ENCODE measurements at places on chromosomes 6 and 20.

GRCh38 chr6:90338409-90338808 lies 41.8 kb upstream of the BACH2 start:
- DNase-seq, result no peak

- DNase-seq, result no peak
These were observed 77.5 kb upstream of the CD83 start for GRCh38 chr6:14040042-14040441.

DNA sequence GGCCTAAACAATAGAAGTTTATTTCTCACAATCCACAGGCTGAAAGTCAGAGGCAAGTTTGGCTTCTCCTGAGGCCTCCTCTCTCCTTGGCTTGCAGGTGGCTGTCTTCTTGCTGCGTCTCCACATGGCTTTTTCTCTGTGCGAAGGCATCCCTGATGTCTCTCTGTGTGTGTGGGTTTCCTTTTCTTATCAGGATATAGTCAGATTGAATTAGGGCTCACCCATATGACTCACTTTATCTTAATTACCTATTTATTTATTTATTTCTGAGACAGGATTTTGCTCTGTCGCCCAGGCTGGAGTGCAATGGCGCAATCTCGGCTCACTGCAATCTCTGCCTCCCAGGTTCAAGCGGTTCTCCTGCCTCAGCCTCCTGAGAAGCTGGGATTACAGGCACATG lies 30.7 kb downstream of the LINC00237 start:
- DNase-seq, result no peak

GRCh38 chr20:11124849-11125505 lies 451.2 kb upstream of the JAG1 start:
- DNase-seq, result no peak

DNA sequence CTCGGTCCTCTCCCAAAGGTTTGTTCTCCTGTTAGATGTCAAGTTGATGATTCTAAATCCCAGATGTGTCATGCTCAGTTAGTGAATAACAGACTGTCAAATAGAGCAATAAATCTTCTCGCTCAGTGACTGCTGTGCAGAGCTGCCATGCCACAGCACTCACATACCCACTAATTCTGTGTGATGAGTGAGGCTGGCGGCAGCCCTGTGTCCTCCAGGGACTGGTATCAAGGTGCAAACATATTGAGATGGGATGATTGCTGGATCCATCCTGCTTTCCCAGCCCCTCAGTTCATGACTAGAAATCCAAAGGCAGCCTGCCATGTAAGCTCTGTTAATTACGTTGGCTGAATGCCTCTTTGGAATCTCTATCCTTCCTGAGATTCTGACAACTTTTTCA lies 103.9 kb downstream of the OLIG3 start:
- DNase-seq, result no peak

GRCh38 chr6:49551078-49551865 lies 804 bp downstream of the C6orf141 start:
- DNase-seq, result no peak

DNA sequence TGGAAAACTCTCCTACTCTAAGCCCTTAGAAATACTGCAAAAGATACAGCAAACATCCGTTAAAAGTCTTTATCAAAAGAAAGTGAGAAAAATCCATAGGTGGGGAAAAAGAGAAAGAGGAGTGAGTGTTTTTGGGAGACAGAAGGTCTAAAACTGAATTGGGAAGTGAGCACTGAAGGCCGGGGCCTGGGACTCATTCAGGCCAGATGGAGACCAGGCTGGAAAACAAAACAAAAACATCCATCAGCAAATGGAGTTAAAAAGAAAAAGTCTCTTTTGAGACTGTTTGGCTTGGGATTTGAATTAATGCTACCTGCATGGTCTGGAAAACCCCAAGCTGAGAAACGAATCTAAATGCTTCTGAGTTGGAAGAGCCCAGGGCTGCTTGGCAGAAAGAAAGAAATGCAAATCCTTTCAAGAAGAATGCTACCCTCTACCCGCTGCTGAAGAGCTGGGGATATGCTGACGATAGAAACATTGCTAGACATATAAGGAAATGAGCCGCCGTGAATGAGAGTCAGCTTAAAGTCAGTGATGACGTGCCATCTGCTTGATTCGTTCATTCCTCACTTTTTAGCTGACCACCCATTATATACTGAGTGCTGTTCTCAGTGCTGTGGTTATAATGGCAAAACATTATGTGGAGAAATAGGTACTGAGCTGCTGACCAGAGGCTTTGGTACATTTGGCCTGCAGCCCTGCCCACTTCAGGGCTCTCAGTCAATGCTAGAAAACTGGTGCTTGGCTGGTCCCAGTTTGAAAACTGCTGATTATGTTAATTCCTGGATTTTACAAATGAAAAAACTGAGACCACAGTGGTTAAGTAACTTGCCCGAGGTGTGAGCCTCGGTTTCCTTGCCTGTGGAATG lies 28.0 kb upstream of the TULP4 start:
- DNase-seq, result no peak

DNA sequence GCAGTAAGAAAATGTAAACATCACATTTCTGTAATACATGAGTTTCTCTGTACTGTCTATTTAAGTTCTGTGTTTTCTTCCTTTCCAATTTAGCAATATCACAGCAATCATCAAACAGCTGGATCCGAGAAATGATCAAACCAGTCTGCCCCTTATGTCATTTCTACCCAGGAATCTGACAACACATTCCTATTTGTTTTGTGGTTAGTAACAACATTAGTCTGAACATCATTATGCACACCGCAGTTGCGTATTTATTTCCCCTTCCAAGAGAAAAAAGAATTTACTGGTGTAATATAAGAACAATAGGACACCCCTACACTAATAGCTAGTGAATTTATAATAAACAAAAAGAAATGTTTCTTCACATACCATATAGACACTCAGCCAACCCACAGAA lies 179.5 kb downstream of the BTBD9 start:
- no peak for DNase-seq

GRCh38 chr6:3361312-3362037 lies 95.4 kb downstream of the SLC22A23 start:
- no peak for DNase-seq

DNA sequence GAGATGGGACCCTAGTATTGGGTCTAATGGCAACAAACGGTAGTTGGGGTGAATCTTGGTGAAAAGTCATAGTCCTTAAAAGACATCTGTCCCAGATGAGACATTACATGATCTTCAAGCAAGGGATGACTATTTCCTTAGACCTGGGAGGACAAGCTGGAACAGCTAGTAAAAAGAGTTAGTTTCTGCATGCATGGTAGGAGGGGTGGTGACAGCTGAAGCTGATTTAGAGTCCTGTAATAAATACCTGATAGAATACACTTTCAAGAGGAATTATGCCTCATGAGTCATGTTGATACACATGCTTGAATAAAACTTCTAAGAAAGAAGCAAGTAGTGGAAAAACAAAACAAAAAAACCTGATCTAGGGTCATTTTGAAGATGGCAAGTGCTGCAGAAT lies 247.4 kb downstream of the CD109 start:
- no peak for DNase-seq

- DNase-seq, result no peak
These were observed 133.7 kb downstream of the PTCHD4 start for GRCh38 chr6:47977314-47977713.

GRCh38 chr20:56440346-56441007 lies 27.9 kb upstream of the RTF2 start:
- peak; percentile 83 for DNase-seq

GRCh38 chr6:8279041-8279805 lies 156.1 kb downstream of the SLC35B3 start:
- no peak for DNase-seq

- no peak for DNase-seq
These were observed 8.5 kb downstream of the MTCH1 start for GRCh38 chr6:36977470-36977941.

- DNase-seq, result no peak
These were observed 24.3 kb downstream of the CAPN11 start for GRCh38 chr6:44182911-44183390.

DNA sequence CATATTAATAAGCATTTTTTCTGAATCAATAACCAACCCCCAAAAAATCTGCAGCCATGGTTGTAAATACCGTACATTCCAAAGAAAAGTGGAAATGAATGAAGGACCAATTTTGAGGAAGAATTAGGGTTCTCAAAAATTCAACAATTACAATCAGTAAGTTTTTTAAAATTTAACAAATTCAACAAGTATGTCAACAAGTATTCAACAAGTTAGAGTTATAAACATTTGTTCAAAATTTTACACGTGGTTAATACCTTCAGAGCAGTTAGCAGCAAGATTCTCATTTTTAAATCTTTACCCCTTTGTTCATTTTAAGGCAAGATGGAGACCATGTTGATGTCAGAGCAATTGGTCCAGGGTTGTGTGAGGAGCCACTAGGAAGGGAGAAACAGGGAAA lies 27.6 kb upstream of the ANKEF1 start:
- no peak for DNase-seq

GRCh38 chr6:125853756-125854155 lies 63.0 kb downstream of the NCOA7 start:
- no peak for DNase-seq

GRCh38 chr20:51702556-51702955 lies 65.6 kb downstream of the ATP9A start:
- no peak for DNase-seq

GRCh38 chr6:14903176-14904038 lies 342.5 kb upstream of the JARID2 start:
- no peak for DNase-seq

- no peak for DNase-seq
These were observed 33.8 kb upstream of the AKAP12 start for GRCh38 chr6:151205721-151206600.

- no peak for DNase-seq
These were observed 76.3 kb downstream of the TMEM170B start for GRCh38 chr6:11613858-11614257.

- no peak for DNase-seq
These were observed 2.4 kb downstream of the AGPAT4 start for GRCh38 chr6:161271343-161272030.

DNA sequence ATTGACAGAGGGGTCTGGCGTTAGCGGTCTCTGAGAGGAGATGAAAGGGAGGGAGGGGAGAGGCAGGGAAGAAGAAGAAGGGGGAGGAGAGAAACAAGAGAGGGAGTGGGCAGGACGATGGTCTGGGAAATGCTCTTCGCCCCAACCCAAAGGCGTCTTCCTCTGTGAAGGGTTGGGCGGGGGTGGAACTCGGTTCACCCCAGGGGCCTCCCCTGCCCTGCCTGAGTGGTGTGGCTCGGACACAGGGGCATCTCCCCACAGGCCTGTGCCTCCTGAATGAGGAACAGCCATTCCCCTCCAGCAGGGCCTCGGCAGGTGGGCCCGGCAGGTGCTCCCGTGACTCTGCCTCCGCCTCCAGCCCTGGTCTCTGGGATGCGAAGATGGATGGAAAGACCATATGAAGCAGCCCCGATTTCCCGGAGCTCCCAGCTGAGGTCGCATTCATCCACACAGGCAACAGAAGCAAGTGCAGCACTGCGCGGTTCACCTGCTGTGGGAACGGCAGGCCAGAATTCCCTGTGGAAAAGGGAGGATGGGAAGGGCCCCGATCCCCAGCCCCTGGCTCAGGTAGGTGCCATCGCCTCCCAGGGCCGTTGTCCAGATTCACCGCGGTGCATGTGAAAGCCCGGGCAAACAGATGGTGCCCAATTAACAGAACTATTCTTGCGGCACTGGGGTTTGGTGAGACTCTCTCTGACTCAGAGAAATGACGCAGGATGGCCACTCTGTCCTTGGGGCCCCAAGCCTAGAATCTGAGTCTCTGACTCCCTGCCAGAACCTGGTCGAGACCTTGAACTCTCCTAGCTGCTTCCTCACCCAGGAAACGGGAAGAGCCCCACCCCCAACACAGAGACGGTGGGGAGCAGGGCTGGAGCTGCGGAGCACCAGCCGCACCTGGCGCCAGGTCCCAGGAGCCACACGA lies 29.4 kb upstream of the RPS6KA2 start:
- no peak for DNase-seq

- DNase-seq, result peak; percentile 71
These were observed 1.2 kb downstream of the SLC2A4RG start for GRCh38 chr20:63740627-63741353.

GRCh38 chr20:44678990-44679611 lies 27.6 kb upstream of the ADA start:
- no peak for DNase-seq

GRCh38 chr6:16667509-16667908 lies 93.8 kb downstream of the ATXN1 start:
- no peak for DNase-seq

DNA sequence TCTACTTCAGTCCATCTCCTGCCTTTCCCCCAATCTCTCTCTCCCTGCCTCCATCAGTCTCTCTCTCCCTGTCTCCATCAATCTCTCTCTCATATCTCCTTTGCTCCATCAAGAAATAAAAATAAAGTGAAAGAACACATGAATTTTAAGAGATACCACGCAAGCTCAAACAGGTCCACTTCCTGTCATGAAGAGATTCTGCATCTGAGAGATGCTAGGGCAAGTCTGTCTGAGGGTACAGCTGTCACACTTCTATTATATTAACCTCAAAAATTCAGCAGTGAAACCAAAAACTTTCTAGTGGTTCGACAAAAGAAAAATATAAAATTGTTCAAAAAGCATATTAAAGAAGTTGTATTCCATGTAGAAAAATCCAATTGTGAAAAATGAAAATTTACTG lies 296.8 kb upstream of the RSPO3 start:
- no peak for DNase-seq

DNA sequence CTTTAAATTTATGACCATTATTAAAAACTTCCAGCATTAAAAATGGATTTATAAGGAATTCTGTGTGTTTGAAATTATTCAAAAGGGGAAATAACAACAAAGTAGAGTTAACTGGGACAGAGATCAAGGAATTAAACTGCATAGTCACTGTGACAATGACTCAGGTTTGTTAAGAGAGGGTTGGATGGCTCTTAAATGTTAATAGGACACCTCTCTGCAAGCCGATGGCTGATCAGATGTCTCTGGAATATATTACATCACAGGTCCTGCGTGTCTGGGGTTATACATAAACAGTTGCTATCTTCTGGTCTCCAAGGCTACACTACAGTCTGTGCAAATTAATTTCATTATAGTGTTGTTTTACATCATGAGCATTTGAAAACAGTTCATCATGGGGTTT lies 574.3 kb downstream of the COL12A1 start:
- DNase-seq, result no peak

DNA sequence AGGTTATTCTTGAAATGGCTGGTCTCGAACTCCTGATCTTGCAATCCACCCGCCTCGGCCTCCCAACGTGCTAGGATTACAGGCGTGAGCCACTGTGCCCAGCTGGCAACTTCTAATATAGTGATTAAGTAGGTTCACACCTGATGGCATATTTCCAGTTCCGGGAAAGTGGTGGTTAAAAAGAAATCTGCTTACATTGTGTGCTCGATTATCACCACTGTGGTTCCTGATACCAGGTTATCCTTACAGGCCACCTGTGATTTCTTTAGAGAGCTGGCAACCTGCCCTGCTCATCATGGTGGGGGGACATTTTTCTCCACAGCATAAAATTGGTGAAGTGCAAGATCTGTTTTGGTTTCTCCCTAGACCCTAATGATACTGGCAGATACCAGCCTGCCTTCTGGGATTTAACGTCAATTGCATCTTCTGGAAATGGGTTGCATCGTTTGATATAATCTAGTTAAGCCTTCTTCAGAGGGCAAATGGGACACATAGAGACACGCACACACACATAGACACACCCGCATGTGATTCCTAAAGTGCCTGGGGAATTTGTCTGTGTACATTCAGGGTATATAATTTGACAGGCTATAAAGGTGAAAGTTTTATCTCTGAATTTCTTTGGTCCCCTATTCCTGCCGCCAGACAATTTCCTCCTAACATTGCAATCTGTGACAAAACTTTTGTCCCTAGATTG lies 49.7 kb upstream of the CITED2 start:
- DNase-seq, result no peak

GRCh38 chr6:127606131-127606562 lies 29.2 kb downstream of the C6orf58 start:
- no peak for DNase-seq
